Activated CD4-positive, alpha-beta T cell treated with anti-CD3 and anti-CD28 coated beads for 24 hours (primary cell): ENCODE measurements at places on chromosomes 13 and 19.

DNA sequence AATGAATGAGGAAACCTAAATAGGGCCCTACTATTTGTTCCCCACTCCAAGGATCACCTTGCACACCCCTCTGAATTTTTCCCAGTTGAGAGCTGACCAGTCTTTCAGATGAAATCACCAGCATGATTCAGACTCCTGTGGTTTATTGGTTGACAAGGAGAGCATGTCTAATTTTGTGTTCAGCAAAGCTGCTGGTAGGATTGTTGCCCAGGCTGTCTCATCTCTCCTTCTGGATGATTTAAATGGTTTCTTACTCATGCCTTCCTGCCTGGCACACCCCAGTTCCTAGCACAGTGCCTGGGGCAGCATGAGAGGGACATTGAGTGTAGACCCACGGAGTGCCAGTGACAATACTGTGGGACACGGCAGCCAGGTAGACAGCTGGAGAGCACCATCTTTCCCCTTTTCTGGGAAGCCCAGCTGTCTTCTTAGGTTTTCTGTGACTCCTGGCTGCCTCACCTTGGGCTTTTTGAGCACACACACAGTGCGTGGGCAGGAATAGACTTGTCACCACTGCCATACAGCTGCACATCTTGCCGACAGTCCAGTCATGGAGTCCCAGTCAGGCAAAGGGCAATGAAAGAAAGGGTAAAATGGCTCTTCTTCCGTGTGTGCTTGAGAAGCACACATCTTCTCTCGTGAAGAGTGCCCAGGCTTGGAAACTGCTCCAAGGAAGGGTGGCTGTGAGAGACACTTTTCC is 12.3 kb downstream of the FGF9 start:
- no peak for DNase-seq

DNA sequence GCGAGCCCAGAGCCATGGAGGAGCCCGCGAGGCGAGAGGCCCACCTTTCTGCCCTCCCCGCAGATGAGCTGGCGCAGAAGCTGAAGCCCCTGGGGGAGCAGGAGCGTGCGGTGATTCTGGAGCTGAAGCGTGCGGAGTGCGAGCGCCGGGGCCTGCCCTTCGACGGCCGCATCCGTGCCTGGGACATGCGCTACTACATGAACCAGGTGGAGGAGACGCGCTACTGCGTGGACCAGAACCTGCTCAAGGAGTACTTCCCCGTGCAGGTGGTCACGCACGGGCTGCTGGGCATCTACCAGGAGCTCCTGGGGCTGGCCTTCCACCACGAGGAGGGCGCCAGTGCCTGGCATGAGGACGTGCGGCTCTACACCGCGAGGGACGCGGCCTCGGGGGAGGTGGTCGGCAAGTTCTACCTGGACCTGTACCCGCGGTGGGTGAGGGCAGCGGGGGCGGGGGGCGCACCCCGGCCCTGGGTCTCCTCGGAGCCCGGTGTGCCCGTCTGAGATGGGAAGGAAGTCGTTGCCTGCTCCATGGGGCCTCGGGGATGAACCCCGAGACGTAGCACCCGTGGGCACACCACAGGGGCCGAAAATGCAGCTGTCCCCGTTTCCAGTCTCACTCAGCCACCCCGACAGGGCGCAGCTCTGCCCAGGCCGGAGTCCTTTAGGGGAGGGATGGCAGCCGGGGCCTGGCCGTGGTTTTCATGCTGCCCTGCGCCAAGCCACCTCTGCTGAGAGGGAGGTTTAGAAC is 12.1 kb upstream of the ZNF554 start:
- no peak for DNase-seq

- no peak for DNase-seq
Observed at GRCh38 chr19:45172611-45173208, 5.3 kb downstream of the TRAPPC6A start.

DNA sequence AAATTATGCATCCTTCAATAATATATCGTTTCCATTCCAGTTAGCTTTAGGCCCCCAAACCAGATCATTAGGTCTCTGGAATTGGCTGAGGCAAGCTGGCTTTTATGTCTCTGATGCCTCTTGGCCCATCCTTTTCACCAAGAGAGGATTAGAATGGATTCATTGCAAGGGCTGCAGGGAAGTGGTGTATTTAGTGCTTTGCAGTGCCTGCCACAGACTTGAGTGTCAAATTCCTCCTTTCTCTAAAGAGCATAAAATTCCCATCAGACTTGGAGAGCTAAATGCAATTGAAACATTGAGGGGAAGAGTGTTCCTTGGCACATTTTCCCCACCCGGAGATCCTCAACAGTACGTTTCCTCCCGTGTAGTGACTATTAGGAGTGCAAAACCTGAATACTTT is 302.6 kb downstream of the ATP8A2 start:
- no peak for DNase-seq

DNA sequence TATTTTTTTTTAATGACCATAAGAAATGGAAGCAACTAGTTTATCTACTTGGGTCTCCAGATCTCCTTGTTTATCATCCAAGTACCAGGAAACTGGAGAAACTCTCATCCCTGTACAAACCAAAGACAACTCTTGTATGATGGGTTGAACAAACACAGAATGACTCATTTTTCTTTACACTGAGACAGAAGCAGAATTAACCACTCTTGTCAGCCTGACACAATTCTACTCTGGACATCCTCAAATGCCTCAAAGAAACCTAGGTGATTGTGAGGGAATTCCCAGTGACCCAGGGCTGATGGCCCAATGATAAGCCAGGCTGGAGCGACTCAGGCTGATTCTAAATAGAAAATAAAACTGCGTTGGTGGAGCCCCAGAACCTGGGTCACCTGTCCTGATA is 151.5 kb downstream of the ZNF737 start:
- no peak for DNase-seq

GRCh38 chr19:34926361-34926684 is 380 bp upstream of the ZNF30 start:
- no peak for DNase-seq

- DNase-seq = no peak
Observed at GRCh38 chr13:27425158-27425917, 919 bp downstream of the GTF3A start.

GRCh38 chr19:3186160-3186688 is 494 bp downstream of the NCLN start:
- DNase-seq = no peak

GRCh38 chr13:50375792-50376191 is 360.5 kb downstream of the KCNRG start:
- no peak for DNase-seq

- no peak for DNase-seq
Observed at GRCh38 chr19:20840371-20840770, 64.3 kb downstream of the ZNF66 start.

DNA sequence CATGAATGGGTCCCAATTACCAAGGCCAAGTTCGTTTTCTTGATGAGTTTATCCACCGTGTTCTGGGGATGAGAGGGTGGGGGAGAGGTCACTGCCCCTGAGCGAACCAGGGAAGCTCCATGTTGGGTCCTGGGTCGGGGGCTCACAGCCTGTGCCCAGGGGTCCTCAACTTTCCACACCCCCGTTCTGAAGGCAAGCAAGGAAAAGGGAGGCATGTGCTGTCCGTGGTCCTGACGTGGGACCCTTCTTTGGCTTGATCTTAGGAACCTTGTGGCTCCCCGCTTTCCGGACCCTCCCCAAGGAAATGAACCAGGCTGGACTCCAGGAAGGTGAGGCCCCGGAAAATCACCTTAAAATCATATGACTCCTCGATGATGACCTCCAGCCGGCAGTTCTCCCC is 18.2 kb upstream of the MEIS3 start:
- DNase-seq = no peak

DNA sequence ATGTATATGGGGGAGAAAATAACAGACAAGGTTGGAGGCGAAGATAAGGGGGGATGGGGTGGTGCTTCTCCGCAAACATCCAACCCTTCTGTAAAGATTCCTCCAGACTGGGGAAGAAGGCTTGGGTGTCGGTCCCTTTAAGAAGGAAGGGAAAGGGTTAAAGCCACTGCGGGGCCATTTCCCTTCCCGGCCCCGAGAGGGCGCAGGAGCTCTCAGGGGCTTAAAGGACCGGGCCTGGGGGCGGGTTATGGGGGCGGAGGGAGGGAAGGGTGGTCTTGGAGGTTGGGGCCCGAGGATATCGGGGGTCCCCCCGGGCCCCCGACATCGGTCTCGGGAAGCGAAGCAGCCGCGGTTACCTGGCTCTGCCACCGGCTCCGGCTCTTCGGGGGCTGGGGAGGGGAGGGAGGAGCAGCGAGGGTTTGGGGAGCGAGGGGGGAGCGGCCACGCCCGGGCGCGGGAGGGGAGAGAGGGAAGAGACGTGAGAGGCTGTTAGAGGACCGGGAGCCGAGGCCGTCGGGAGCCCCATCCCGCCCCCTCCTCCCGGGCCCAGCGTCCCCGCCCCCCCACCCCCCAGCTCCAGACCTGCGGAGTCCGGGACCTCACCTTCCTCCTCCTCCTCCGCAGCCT is 2.8 kb downstream of the TNNT1 start:
- no peak for DNase-seq

DNA sequence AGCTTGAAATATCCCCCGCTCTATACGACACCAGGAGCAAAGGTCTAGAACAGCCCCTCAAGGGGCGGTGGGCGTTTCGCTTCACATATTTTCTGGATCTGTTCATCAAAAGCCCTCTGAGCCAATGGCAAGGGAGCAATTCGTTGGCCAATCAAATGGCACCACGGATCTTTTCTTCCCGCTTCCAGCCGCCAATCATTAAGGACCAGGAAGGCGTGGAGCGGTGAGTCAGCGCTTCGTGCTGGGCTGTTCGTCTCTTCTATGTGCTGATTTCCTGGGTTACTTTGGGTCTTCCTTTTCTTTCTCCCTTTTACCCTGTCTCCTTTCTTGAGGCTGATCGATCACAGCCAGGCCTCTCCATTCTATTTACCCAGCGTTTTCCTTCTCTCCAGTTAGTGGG is at the start of gene NLRP4:
TSS of gene NLRP4 (plus strand) at position 201 of the 400 bp plus-strand sequence. CDS start 15,541 bp downstream, outside the sequence.
- no peak for DNase-seq

DNA sequence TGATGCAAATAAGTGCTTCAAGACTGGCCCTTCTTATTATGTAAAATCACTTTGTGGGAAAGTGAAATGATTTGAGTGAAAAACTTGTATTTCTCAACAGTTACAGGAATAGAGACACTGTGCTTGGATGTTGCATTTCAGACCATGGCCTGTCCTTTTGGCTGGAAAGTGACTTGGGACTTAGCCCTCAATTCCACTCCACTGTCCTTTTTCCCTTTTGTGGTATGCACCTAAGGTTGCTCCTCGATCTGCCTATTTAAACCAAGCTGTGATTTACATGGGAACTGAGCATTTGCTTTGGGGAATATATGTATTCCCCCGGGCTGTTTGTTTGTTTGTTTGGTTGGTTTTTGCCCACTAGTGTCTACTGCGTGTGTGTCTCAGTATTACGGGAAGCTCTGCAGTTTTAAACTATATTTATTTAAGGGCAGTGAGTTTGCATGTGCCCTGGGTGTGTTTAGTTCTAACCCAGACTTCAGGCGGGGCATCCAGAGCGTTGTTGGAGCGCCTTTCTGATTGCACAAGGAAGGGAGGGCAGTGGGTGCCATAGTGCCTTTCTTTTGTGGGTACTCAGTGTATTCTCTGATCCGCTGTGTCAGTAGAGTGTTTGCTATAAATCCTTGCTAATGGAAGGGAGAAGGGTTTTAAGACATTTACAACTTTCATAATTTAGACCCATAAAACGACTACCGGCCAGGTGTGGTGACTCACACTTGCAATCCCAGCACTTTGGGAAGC is 18.2 kb upstream of the RNF113B start:
- DNase-seq = no peak

GRCh38 chr19:50537769-50538230 is 24.1 kb upstream of the ASPDH start:
- DNase-seq = peak; percentile 65

DNA sequence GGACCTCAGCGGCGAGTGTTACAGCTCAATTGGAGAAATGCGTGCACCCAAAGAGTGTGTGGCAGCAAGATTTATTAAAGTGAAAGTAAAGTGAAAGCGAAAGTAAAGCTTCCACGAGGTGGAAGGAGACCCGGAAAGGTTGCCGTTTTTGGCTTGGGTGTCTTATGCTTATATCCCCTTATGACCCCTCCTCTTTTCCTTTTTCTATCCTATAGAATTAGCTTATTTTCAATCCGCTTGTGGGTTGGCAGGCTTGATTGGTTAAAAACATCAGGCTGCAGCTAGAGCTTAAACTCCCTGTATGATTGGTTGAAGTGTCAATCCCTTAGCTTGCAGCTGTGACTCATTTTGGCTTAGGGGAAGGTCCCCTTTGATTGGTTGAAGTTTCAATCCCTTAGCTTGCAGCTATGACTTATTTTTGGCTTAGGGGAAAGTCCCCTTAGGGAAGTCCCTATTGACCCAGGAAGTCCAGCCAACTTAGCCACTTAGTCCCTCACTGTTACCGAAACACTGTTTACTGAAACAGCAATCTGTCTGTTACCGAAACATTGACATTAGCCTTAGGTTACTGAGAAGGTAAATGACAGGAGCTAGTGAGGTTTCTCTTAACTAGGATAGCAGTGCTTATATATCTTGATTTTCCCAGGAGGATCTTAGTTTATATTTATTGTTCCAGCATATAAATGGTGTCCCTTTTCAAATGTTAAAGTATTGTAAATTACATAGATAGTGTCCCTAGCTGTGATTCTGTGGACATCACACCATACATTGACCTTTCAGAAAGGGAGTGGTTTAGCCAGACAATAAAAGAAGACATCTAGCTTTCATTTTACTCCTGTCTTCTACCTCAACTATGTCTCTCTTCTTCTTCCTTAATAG is 575.8 kb downstream of the DACH1 start:
- peak; percentile 11 for DNase-seq

DNA sequence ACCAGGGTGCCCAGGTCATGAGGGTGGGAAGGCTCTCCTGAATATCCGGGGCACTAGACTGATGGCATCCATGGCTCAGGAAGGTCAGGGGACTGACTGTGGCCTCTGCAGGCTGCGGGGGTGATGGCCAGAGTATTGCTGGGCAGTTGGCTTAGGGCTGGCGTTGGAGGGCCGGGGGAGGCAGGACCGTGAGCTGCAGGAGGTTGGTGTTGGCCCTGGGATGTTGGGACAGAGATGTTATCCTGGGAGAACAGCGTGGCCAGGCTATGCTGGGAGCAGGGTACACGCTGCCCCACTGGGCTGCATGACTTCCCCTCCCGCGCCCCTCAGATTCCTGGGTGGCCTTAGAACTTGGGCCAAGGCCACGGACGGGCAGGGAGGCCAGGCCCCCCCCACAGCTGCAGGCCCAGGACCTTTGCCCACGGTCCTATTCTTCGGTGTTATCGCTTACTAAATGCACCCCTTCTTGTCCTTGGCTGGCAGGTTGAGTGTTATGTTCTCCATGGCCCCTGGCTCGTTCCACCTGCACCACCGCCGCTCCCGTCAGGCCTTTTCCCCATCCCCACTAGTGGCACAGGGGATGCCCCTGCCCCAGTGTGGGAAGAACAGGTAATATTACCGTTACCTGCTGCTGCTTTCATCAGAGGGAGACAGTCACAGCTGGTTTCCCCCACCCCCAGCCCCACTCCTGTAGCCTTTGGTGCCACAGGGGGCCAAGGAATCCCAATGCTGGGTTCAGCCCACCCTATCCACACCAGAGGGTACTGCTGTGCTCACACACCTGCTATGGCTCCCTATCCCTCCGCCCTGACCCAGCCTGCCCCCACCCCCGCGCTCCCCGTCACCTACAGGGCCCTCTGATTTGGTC is 3.2 kb upstream of the ISYNA1 start:
- no peak for DNase-seq

- no peak for DNase-seq
Observed at GRCh38 chr19:32317086-32317485, 28.3 kb upstream of the ZNF507 start.

- DNase-seq = no peak
Observed at GRCh38 chr13:101626925-101627555, 174.6 kb downstream of the ITGBL1 start.

GRCh38 chr13:98751367-98751782 is 1.1 kb downstream of the SLC15A1 start:
- no peak for DNase-seq
